AML-193 (cell line): ENCODE measurements at places on chromosomes 3 and 15.

DNA sequence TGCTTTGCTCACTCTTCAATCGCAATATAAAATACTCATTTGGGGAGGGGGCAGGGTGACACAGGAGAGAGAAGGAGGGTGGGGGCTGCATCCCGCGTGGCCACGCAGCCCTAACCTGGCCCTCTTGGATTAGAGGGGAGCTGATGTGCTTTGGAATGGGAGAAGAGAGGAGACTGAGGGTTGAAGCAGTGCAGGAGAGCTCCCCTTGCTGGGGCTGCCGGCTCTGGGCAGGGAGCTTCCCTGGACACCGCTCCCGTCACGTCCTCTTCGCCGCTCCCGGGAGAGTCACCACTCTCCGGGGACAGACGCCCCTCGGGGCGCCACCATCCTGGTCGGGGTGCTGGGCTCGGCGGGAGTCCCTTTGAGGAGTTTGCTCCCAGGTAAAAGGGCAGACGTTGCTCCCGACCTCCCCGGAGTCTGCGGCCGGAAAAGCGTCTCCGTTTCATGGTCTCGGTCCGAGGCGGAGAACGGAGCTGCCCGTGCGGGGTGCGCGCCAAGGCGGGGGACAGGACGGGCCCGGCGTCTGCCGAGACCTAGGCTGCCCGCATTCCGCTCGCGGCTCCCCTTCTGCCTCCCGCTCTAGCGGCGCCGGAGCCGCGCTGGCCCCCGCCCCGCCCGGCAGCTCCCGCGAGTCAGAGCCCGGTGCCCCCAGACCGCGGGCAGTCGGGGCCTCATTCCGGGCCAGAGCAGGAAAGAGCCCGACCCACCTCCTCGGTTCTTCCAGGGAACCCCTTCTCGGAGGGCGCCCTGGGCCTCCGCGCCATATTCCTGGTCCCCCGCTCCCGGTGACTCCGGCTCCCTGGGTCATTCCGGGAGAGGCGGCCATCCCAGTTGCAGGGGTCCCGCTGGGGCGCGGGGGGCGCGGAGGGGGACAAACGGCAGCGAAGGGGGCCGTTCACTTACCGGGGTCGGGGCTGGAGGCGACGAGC, 603 bp downstream of the SLC7A14 start:
- no peak for DNase-seq

- no peak for DNase-seq
These were observed 506.4 kb downstream of the FGF12 start for GRCh38 chr3:192220915-192221314.

DNA sequence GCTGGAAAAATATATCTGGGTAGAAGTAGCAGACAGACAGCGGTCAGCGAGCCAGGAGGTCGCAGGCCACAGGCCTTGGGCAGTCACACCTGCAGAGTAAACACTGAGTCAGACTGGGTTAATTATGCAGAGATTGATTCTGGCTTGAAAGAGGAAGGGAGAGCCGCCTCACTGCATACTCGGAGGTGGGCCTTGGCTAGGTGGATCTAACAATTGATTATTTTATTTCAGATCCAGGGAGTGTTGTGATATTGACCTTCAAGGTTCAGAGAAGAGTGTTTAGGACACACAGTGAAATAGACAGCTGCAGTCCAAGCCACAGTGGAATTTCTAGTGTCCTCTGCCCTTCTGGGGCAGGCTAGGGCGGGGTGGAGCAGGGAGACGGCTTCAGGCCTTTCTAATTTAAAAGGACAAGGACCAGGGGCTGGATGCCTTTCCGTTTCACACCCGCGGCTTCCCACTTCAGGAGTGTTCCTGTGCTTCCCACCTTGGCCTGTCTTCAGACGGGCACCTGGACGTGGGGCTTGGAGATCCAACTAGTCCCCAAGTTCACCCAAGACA, 237.3 kb downstream of the XXYLT1 start:
- DNase-seq = no peak

DNA sequence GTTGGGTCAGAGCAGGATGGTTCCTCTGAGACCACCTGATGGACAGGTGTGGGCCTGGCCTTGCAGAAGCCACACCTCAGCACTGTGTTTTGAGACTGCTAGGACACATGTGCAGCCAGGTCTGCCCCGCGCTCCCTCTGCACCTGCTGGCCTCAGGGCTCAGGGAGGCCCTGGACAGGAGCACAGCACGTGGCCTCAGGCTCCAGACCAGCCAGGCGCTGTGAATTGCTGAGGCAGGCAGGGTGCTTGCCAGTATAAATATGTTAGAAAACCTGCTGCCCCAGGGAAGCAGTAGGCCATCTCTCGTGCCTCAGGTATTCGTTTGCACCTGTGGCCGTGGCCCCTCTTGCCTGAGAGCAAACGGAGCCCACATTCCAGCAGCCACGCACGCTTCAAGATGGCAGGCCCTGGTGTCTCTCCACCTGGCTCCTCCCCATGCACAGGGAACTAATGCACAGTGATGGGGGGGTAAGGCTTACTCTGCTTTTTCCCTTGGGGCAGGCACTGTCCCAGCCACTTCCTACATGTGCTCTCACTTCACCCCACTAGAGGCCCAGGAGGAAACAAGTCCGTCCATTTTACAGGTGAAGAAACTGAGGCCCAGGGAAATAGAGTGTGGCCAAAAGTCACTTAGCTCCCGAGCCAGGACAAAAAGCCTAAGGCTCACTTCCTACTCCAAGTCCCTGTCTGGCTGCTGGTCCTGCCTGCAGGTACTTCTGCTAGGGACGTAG, 20.4 kb downstream of the SEC61A1 start:
- DNase-seq = no peak

GRCh38 chr3:183283886-183284285, 30.8 kb downstream of the B3GNT5 start:
- DNase-seq = no peak

DNA sequence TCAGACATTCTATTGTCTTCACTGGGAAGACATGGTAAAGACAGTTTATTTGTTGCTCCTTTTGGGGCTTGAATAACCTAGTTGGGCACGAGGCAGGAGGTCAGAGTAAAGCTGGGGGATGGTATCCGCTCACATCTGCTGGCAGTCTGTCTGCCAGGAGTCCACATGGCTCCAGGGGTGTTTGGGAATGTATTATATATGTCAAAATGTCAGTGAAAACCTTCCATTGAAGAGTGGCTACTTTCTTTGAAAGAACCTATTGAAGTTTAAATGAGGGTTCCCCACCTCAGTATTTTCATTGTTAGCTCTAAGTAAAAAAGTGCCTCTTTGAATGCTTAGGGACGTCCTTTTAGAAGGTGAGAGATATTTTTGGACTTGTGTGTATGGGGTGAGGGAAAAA, 68.4 kb downstream of the CLDN11 start:
- no peak for DNase-seq

DNA sequence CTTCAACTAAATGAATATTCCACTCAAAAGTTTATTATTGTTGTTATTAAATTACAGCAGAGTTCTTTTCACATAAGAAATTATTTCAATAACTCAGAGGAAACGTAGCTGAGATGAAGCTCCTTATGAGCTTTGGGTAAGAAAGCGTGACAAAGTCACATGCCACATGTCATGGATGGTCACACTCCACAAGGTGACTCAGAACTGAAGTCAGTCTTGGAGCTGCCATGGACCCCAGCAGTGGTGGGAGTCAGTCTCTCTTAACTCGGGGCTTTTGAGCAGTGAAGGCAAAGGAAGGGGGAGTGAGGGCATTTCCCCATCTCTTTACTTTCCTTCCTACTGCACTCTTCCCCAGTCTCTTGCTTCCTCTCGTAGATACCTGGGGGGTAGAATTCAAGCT, 87.5 kb upstream of the FAM3D start:
- DNase-seq = no peak

GRCh38 chr3:2172561-2173171, 74.0 kb downstream of the CNTN4 start:
- no peak for DNase-seq

DNA sequence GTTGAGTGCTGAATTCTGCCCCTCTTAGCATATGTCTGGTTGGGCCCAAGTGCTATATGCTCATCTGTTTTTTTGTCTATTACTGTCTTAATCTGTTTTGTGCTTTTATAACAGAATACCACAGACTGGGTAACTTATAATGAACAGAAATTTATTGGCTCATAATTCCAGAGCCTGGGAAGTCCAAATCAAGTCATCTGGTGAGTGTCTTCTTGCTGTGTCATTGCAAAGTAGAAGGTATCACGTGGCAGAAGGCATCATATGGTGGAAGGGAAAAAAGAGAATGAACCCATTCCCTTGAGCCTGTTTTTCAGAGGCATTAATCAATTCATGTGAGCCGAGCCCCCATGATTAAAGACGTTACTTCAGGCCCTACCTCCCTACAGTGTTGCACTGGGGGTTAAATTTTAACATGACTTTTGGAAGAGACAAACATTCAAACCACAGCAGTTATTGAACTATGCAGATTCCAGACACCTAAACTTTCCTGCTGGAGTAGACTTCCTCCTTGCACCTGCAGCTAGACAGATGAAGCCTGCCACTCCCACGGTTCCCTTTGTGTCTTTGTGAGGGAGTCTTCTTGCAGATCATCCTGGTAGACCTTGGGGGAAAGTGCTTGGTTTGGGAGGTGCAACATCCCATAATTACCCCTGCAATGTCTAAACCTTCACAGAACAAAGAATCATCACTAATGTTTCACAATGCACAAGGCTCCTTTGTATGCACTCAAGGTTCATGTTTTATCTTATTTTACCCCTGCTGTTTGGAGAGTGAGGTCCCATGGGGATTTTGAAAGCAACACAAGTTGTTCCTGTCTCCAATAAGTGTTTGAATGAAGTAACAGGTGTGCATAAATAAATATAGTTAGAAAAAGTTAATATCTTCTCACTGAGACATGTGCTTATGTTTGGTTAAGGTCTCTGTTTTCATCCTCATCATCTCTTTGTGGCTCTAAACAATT, 64.7 kb upstream of the XCR1 start:
- no peak for DNase-seq

DNA sequence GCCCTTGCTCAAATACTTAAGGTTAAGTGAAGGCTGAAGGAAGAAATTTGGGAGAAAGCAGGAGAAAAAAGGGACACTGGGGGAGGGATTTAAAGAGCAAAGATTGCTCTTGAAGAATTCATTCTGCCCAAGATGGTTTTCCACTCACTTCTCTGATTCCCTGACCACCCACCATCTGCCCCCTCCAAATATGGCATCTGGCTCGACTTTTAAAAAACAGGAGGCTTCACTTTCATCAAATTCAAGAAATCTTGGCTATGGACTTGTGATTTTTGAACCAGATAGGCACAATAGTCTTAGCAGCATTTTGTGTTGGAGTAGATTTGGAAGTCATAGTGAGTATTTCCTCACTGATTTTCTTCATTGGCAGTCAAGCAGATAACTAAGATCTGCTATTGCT, 574.4 kb upstream of the SUCLG2 start:
- DNase-seq = no peak

GRCh38 chr3:37127340-37127739, 47.0 kb downstream of the LRRFIP2 start:
- DNase-seq = no peak

GRCh38 chr15:29134239-29134638, 135.4 kb downstream of the NSMCE3 start:
- DNase-seq = no peak

GRCh38 chr3:10524799-10525301, 19.5 kb upstream of the ATP2B2 start:
- no peak for DNase-seq

GRCh38 chr3:52670621-52671521, 14.8 kb downstream of the PBRM1 start:
- peak; percentile 100 for DNase-seq

- no peak for DNase-seq
These were observed 19.4 kb downstream of the ZPLD1 start for GRCh38 chr3:102454181-102454580.

GRCh38 chr3:12040902-12041301, 36.7 kb downstream of the SYN2 start:
- DNase-seq = no peak

- peak; percentile 69 for DNase-seq
These were observed 10.2 kb downstream of the ASB7 start for GRCh38 chr15:100612539-100612938.

DNA sequence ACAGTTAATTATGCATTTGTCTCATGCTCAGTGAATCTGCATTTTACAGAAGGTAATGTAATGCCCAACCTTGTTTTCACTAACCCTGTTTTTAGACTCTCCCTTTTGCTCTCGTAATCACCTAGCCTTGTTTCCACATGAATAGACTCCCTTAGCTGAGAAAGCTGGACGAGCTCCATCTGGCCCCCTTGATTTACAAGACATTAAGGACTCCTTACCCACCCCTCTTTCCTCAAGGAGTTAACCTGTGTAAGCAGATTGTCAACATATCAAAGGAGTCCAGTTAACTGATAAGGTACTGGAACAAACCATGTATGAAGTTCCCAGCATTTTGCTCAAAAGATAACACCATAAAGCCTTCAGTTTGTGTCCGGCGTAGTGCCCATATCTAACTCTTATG, 99.6 kb downstream of the VPS8 start:
- DNase-seq = no peak

DNA sequence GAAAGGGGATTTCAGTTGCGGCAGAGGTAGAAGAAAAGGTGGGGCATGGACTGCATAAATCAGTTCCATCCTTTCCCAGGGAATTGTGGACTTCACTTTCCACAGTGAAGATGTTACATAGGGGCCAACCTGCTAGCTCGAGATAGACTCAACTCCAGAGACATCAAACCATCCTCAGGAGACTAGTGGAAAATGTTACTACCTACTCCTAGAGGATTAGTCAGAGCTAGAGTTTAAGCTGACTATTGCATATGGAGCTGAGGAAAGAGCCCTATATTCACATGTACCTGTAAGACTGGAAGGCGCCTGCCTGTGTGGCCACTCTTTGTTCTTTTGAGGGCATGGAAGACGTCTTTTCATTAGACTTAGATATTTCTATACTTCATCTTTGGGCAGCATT, 69.2 kb downstream of the KLHL25 start:
- no peak for DNase-seq

DNA sequence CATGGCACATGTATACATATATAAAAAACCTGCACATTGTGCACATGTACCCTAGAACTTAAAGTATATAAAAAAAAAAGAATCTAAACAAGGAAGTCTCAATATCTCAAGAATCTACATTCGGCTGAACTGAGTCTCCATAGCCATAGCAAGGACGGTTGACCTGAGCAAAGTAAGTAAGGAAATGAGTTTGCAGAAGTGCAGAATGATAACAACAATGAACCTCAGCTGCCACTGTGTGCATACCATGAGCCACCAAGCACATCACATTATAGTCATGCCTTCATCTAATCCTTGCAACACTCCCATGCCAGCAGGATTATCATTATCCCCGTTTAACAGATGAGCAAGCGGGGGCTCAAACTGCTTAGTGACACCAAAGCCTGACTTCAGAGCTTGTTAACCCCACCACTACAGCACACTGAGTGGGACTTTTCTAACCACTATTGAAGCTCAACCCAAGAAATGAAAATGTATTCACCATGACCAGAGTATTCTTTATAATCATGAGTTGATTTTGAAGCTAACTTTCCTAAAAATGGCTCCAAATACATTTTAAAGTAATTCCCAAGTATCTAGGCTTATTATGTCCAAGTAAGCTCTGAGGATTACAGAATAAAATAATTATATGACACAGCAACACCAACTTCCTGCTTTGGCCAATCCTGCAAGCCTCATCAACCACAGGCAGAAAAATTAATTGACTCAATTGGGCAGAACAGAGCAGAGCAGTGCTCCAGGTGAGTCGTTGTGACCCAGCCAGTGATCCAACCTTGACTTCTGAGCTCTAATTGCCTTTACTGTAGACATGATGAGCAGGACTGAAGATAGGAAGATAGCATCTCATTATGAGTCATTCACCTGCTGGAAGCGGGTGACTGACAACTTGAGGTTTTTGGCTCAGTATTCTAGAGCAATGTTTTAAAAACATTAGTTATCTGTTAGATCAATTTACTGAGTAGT, 47.3 kb upstream of the IL12A start:
- DNase-seq = peak; percentile 75

GRCh38 chr15:48395521-48396011, 64.3 kb downstream of the DUT start:
- no peak for DNase-seq
